HFFc6 (cell line): ENCODE measurements at places on chromosomes 16 and 17. TPM values are rescaled to one million over a fixed set of nuclear protein-coding genes. Genes with fewer than 3 reads are reported as not detected.

Gene RDM1
- 0.25 to 0.59 TPM in 2 of 3 replicates, not detected in the other for total RNA-seq

Gene HBM
- not detected in 3 replicates for total RNA-seq

DNA sequence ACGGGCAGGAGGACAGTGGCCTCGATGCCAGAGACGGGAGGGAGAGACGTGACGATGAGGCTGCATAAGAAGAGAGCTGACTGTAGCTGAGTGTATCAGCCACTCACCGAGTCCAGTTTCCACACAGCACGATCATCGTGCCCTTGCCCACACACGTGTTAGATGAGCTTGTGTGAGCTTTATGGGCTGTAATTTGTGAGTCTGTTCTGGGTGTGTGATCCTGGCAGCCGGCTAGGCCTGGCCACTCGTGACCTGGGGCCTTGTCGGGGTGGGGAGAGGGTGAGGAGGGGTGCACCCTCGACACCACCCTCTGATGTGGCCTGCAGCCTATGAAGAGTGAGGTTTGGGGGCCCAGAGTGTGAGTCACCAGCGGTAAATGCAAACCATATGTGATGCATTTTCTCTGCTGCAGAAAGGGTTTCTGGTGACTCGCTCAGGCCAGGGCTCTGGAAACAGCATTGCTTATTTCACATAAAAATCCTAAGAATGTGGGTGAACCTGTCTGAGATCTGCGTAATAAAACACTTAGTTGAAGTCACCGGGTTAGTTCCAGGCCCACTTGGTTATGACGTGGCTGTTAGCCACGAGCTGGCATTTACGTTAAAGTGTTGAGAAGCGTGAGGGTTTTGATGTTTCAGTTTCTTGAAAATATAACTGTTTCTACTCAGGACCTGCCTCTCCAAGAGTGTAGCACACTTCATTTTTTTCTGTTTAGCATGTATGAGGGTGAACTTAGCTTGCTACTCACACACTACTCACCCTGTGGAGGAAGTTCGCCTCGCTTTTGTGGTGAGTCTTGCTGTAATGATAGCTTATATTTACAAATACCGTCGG, 4.2 kb downstream of the METRNL start:
- DNase-seq = peak; percentile 99

Gene CFAP97D1
- total RNA-seq = not detected in 2 replicates

Gene FGF11
- total RNA-seq = not detected in 3 replicates

Gene HAS3
- total RNA-seq = 1.5 and 1.6 TPM in 2 replicates

- no peak for DNase-seq
These were observed 88.4 kb upstream of the CIBAR2 start for GRCh38 chr16:85200471-85201278.

DNA sequence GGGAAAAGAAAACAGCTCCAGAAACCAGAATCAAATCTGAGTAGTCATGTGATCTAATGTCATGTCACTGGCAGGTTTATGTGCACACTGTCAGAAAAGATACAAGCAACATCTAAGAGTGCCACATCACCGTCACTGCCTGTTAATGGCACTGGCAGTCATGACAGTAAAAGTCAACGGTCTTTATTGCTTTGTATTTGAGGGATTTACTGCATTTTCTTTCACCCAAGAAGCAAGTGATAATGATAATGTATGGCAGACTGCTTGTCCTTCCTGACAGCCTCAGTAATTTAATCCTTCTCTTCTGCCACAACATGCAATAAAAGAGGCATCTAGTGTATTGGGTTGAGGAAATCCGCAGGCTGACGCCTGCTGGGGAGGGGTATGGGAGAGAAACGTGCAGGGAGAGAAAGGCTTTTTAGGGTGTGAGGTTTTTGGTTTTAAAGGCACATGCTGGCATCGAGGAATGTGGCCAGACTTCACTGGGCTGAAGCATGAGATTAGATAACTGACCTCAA, 92.4 kb downstream of the RPGRIP1L start:
- no peak for DNase-seq

GRCh38 chr17:6392609-6393350, 42.1 kb downstream of the AIPL1 start:
- DNase-seq = no peak

Gene EMC8
- 33.9 to 39.0 TPM (median 37.2 TPM) in 3 replicates for total RNA-seq

- peak; percentile 56 for DNase-seq
These were observed at the start of gene DYNC1LI2 for GRCh38 chr16:66751303-66751991. TSS of gene DYNC1LI2 (minus strand) at chr16:66751609. CDS start at chr16:66751591, 18 bp downstream.

DNA sequence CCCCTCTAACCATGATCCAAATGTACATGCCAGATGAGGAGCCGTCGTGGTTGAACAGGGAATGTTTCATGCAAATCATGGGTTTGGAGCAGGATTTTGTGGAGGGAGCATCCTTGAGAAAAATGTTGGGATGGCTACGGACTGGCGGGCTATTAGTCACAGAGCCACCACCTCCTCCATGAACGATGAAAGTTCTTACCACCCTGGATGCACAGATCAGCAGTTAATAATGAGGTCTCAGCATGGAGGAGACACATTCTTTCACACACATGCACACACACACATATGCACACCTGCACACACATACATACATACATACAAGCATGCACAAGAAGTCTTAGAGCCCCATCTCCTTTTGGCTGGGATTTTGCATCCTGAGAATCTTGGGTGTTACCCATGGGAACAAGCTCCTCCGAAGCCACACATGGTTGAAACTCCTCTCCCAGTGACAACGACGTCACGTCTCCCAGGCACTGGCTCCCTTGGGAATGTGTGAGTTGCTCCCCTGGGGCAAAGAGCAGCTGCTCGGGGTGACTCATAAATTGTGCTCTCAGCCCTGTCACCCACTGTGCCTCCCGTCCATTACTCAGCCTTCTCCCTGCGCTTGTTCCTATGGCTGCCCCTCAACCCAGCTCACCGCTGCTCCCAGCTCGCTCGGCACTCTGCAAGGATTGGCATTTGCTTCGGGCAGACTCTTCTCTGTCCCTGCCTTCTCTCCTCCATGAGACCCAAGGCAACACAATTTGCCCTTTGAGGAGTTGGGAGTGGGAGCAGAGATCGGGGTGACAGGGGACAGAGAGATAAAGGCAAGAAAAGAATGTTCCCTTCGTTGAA, 344.6 kb downstream of the SOX9 start:
- DNase-seq = peak; percentile 98

GRCh38 chr16:87178977-87179376, 138.2 kb downstream of the C16orf95 start:
- peak; percentile 9 for DNase-seq

- peak; percentile 99 for DNase-seq
These were observed 79.3 kb downstream of the VMP1 start for GRCh38 chr17:59786536-59787319.

DNA sequence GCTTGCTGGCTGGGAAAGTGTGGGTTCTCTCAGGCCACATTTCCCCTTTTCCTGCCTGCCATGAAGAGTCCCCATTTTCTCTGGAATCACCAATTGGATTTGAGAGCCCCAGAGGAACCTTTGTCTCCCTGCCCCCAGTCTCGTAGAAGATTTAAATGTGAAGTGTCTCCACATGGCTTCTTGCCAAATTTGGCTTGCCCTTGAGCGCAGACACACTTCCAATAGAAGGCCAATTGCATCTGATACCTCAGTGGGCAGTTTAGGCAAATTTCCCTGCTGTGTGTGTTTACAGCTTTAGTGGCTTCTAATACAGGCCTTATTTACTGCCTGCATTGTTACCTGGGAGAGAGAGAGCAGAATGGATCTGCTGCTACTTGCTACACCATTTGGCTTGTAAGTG, 29.7 kb downstream of the CDK5R1 start:
- no peak for DNase-seq

- no peak for DNase-seq
These were observed 7.6 kb downstream of the PDILT start for GRCh38 chr16:20396846-20397467.

DNA sequence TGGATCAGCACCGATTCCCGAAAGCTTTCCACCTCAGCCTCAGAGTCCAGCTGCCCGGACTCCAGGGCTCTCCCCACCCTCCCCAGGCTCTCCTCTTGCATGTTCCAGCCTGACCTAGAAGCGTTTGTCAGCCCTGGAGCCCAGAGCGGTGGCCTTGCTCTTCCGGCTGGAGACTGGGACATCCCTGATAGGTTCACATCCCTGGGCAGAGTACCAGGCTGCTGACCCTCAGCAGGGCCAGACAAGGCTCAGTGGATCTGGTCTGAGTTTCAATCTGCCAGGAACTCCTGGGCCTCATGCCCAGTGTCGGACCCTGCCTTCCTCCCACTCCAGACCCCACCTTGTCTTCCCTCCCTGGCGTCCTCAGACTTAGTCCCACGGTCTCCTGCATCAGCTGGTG, 15.0 kb downstream of the CD300LG start:
- no peak for DNase-seq

DNA sequence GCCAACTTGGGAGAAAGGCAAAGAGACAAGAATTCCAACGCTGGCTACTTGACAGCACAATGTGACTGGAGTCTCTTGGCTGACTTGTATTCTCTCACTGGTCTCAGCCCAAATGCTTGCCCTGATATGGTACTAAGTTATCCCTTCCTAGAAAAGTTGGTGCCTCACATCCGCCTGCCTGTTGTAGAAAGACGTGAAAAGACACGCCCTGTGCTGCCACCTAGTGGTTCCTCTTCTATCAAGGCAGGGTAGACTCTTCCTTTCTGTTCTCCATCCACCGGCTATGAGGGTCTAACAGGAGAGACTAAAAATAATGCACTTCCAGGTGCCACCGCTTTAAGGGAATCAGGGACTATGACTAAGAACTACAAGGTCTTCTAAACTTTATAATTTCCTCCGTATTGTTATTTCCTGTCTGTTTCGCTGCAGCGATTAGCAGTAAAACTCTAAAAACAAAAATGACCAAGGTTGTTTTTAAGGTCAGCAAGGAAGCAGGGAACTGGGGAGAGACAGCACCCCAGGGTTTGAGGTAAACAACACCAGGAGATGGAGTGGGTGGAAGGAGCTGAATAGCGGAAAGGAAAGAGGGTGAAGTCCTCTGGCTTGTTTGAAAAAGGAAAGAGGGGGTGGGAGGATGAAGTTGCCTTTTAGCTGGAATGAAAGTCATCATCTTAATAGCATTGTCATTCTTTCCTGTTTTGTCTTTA, 109.5 kb downstream of the YPEL2 start:
- DNase-seq = peak; percentile 86

DNA sequence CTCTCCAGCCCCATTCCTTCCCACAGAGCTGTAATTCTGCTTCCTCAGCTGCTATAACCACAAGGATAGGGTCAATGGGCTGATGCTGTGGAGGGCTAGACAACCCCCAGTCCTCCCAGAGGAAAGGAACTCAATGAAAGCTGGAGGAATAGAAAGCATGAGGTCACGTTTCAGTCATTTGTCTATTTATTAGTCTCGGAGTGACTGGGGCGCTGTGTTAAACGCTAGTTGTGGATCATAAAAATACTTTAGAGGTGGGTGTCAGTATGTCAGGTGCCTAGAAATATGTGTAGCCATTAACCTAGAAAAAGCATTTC, 787 bp upstream of the CCL3L1 start:
- DNase-seq = no peak

DNA sequence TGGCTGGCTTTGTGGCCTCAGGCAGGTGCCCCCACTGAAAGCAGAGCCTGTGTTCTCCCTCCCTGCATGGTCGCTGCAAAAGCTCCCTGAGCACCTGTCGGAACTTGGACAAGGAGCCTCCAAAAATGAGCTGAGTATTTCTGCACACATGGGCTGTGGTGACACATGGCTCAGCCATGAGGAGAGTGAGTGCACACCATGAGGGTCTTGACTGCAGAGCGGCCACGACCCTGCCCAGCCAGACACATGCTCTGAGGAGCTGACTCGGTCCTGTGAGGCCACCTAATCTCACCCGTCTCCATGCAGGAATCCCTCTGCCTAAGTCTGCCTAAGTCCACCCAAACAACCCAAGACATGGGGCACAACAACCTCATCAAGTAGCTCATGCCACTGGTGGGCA, 128.9 kb downstream of the DYNLRB2 start:
- DNase-seq = no peak

DNA sequence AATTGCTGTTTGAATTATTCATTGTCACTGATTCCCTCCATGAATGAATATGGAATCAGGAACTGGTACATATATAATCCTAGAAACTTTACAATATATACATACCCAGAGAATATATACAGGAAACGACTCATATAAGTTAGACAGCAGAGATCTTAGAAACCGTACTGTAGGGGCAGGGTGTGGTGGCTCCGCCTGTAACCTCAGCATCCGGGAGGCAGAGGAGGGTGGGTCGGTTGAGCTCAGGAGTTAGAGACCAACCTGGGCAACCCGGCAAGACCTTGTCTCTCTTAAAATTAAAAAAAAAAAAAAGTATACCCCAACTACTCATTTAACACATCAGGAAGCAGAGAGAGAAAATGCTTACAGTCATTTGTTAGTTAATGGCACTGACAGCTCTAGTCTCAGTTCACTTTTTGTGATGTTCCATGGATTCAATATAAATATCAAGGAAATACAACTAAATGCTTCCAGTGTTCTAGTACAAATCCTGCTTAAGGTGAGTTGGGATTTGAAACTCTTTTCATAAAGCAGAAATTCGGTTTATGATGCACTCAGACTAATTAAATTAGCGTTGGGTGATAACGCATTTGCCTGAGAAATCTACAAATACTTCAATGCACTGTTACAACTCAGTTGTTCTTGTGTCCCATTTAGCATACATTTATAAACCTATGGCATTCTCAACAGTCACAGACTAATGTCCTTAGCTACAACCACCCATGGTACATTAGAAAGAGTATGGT, 5.6 kb downstream of the GLG1 start:
- DNase-seq = no peak

DNA sequence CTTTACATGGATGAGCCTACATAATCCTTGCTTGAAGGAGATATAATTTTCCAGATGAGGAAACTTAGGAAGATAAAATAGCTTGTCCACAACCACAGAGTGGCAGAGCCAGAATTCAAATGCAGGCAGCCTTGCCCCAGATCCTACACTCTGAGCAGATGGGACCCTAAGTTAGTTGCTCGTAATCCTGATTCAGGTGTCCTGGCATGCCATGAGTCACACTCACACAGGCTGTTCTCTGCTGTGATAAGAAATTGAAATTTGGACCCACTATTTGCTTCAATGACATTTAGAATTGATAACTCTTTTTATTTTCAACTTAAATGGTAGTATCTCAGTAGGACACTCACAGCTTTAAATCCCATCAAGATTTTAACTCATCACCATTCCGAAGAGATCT, 150.7 kb upstream of the CACNG5 start:
- no peak for DNase-seq

- no peak for DNase-seq
These were observed 44.5 kb downstream of the MEAK7 start for GRCh38 chr16:84459941-84460405.

GRCh38 chr17:60514053-60514452, 12.0 kb downstream of the APPBP2 start:
- DNase-seq = no peak

DNA sequence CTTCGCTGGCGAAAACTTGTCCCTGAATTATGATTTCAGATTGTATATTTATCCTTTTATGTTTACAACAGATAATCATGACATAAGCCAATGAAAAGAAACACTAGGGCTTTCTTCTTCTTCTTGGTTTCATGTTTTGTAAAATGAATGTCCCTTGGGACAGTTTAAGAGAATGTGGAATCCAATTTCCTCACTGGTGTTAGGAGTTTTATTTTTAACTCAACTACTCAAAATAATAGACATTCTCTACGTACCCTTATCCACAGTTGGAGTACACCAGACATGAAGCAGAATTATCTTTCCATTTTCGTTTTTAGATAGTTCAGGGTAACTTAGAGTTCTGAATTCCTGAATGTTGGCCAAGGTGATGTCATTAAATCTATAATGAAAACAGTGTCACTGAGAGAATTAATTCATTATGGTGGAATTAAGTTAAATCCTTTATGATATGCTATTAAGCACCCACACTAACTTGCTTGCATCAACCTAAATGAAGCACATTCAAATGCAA, 43.4 kb downstream of the IRX6 start:
- DNase-seq = no peak

- no peak for DNase-seq
These were observed 109.1 kb downstream of the MSI2 start for GRCh38 chr17:57365420-57365819.
